Stomach (tissue), 19 donors: ENCODE measurements at places on chromosomes 7 and 10. TPM values are rescaled to one million over a fixed set of nuclear protein-coding genes. Genes with fewer than 3 reads are reported as not detected.
A peak's percentile ranks its signal among the peaks of the same experiment; 100 is the strongest.

- peak; percentile 73 for DNase-seq
These were observed 229.5 kb downstream of the PTEN start for GRCh38 chr10:88092973-88093372.

DNA sequence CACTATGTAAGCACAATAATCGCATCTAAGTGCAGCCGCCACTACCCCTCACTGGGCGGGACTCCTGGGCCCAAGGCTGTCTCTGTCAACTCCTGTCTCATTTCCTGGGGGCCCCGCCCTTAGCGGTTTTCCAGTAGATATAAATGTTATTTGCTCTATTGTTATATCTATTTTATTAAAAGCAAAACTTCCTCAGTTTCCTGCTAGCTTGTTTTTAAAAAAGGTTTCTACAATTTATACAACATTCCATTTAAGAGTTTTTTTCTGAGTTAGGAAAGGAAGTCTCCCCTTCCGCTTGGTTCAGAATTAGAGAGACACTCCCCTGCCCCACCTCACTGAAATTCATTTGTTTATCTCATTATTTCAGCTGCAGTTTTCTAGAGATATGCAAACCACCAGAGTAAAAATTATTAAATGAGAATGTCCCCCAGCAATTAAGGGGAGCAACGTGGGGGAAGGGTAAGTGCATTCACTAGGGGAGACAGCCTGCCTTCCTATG is 82.7 kb downstream of the RAMP3 start:
- no peak for DNase-seq

DNA sequence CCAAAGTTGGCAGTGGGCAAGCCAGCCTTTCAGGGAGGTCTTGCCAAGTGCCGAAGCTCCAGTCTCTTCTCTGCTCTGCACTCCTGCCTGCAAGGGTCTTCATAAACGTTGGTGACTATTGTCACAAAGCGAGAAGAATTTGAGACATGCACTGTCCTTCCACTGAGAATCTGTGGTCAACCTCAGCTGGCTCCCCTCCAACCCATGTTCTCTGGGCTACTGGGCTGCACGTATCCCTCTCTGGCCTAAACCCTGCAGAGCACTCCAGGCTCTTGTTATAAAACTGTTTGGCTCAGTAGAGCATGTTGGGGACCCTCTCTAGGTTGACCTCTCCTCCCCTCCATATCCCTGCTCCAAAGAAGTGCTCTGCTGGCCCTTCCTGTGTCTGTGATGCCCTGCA is 260.4 kb upstream of the NFE2L3 start:
- no peak for DNase-seq

- DNase-seq: no peak
These were observed 38.2 kb upstream of the CDK6 start for GRCh38 chr7:92874567-92874966.

- DNase-seq: no peak
These were observed 117.6 kb downstream of the HGF start for GRCh38 chr7:81652225-81652624.

DNA sequence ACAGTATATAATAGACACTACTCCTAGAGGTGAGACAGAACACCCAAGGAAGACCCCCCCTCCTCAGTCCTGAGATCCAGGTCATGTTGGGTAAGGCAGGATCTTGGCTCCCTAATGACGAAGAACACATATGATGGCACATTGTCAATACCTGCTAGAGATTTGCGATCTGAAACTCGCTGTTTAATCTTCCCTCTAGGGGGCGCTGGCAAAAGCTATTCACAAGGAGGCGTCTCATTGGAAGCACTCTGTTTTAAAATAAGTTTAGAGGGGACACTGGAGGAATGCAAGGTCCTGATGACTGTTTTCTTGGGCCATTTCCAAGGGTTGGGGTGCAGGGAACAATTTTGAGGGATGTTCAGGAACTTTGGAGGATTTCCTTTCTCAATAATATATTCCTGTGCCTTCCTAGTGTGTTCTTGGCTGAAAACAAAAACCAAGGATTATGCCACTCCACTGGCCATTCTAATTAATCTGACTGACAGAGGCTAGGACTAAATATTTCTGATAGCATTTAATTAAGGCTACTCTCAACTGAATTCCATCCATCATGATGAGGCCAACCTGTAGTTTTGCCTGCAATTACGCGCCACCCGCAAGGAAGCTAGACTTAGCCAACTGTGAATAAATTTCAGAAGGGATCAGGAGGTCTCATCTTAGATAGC is 1013.8 kb upstream of the MBL2 start:
- no peak for DNase-seq

DNA sequence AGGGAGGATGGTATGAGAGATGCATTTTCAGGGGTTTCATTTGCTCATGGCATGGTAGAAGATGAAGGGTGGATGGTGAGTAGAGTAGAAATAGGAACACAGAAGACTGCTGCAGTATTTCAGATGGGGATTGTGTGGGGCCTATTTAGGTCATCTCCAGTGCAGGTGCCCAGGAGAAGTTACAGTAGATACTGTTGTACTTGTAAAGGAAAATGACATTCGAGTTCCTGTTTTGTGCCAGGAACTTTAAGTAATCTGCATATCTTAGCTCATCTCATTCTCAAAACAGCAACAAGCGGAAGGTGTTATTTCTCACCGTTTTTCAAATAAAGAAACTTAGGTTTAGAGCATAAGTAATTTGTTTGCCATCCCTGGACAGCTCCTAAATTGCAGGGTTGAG is 156.2 kb downstream of the AUTS2 start:
- no peak for DNase-seq

- DNase-seq: no peak
These were observed 27.3 kb downstream of the RALA start for GRCh38 chr7:39650676-39651075.

- no peak for DNase-seq
These were observed 217.7 kb upstream of the MTPN start for GRCh38 chr7:136194878-136195277.

GRCh38 chr7:80804589-80804988 is 114.3 kb downstream of the SEMA3C start:
- no peak for DNase-seq

GRCh38 chr7:128408709-128409595 is 830 bp downstream of the IMPDH1 start:
- DNase-seq: no peak

- peak; percentile 42 for DNase-seq
These were observed 842 bp downstream of the NMT2 start for GRCh38 chr10:15167411-15168290.

DNA sequence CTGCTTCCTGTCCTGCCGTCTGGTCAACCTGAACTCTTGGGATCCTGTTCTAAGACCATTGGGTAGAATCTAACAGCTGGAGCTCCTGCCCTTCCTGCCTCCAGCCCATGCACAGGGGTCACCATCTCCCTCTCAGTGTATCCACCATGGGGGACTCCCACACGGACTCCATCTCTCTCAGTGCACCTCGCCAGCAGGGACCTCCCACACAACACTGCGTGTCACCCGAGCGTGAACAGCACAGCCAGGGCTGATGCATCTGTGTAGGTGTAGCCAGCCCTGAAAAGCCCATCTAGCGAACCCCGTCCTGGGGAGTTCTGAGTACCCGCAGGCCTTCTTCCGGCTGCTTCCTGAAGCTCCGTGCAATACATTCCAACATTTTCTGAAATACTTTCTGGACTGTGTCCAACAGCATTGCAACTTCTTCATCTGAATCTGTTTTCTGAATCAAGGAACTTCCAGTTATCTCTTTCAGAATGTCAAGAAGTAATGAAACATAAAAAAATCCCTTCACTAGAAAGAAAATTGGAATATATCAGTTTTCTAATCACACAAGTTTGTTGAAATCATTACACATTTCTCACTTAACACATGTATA is 52.5 kb downstream of the NCAPG2 start:
- no peak for DNase-seq

- DNase-seq: no peak
These were observed 14.0 kb downstream of the RALA start for GRCh38 chr7:39637400-39637799.

GRCh38 chr7:55379285-55379684 is 14.1 kb downstream of the LANCL2 start:
- no peak for DNase-seq

DNA sequence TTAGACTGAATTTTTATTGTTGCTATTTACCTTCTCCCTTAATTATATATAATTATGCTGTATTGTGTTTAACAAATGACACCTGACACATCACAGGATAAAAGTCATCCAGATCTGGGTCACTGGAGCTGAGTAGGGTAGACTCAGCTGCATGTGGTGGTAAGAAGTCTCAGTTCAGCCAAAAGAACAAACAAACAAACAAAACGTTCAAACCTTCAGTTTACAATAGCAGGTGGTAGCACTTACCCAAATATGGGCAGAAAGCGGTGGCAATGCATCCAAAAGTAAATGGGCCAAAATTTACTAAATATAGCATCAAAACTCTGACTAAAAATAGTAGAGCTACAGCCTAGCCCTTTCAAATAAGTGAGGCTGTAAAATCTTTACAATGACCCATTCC is 42.2 kb downstream of the ZWINT start:
- DNase-seq: no peak

DNA sequence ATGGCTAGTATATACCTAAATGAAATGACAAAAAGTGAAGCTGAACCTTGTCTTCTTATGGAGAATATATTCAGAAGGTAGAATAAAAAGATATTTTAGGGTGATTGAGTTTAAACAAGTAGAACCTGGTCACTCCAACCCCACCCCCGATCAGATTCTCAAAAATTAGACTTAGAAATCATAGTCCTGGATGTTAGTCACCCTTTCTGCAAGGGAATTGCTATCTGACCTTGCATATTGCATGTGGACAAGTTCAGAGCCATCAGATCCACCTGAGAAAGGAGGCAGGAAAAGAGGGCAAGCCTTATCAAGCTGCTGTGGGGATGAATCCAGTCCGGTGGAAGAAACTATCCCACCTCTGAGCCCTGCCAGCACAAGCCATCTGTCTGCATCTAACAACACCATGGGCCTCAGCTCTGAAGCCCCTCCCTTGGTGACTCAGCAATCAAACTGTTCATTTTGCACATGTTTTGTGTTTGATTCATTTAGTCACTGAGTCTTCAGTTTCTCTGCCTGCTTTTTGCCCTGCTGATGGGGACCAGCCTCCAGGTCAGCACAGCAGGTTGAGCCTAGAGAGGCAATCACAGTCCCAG is 727.3 kb downstream of the AUTS2 start:
- DNase-seq: peak; percentile 47

- DNase-seq: no peak
These were observed 432.7 kb upstream of the VSTM2A start for GRCh38 chr7:54109501-54109900.

DNA sequence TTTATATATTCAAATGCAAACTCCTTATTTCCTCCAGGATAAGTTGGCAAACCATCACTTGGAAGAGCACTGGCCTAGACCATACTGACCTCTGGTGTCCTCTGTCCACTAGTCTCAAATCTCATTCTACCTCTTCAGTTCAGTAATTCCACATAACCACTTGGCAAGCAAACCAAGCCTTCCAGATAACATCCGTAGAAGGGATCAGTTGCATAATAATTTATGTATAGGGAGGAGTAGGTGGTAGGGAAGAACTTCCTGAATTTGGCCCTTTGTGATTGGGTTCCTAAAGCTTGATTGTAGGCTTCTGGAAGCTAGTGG is 55.0 kb downstream of the WAC start:
- peak; percentile 25 for DNase-seq

- no peak for DNase-seq
These were observed 2.0 kb upstream of the AOAH start for GRCh38 chr7:36726311-36726710.

The TMEM273 gene
- 6.5 TPM for polyA plus RNA-seq

The HDAC9 gene
- 2.6 TPM for polyA plus RNA-seq

The NXPH1 gene
- not detected for polyA plus RNA-seq

The ADAMTS14 gene
- polyA plus RNA-seq: 0.62 TPM

The TFPI2 gene
- polyA plus RNA-seq: 15.2 TPM

The STN1 gene
- polyA plus RNA-seq: 18.9 TPM

The UNC5B gene
- 2.0 TPM for polyA plus RNA-seq

The PPIA gene
- polyA plus RNA-seq: 3,648 TPM
